ENCODE measurements at places on chromosomes 12 and 14.

GRCh38 chr12:56572288-56572687 is 50.7 kb downstream of the RBMS2 start:
- DNase-seq, result no peak

GRCh38 chr12:57740656-57741412 is 2.3 kb upstream of the AGAP2 start:
- no peak for DNase-seq

- DNase-seq, result no peak
Measured at GRCh38 chr12:43797561-43798217, 8.4 kb downstream of the TWF1 start.

GRCh38 chr12:14454098-14454907 is 88.8 kb downstream of the ATF7IP start:
- no peak for DNase-seq

DNA sequence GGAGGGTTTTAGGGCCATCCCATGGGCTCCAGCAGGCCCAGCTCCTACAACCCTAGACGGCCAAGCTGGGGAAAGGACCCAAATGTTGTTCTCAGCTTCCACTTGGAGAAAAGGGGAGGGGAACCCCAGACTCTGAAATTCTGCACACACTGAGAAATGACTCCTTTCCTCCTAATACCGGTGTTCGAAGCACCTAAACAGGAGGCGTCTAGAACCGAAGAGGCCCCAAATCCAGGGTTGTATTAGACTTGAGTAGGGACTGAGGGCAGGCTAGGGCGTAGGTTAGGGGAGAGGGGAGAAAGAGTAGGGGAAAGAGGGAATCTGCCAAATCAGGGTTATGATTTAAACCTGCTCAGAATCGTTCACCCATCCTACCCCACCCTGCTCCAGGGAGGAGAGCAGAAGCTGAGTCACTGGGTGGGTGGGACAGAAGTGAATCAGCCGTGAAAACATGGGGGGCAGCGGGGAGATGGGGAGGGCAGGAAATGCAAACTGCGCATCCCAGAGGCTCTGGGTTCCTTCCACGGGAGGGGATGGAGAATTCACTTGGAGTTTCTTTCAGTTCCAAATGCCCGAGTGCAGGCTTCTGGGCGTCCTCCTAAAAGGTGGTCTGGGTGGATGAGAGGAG is 1.0 kb downstream of the IGFBP6 start:
- DNase-seq, result no peak

DNA sequence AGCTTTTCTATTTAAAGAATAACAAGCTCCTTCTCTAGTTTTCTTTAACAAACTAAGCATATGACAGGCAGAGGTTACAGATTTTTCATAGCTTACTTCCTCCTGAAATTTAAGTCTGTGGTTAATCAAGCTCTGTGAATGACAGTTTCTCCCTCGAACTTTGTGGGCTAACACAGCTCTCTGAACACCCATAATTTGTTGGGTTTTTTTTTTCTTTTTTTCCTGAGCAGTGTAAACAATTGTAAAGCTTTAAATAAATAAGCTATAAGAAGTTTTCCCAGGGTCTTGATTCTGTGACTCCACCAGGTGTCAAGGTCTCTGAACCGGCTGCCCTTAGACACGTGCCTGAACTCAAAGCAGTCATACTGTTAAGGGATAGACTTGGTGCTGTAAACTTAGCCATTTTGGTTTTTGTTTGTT is 128.1 kb upstream of the AMIGO2 start:
- DNase-seq, result no peak

- no peak for DNase-seq
Measured at GRCh38 chr12:128930606-128931005, 77.3 kb downstream of the GLT1D1 start.

DNA sequence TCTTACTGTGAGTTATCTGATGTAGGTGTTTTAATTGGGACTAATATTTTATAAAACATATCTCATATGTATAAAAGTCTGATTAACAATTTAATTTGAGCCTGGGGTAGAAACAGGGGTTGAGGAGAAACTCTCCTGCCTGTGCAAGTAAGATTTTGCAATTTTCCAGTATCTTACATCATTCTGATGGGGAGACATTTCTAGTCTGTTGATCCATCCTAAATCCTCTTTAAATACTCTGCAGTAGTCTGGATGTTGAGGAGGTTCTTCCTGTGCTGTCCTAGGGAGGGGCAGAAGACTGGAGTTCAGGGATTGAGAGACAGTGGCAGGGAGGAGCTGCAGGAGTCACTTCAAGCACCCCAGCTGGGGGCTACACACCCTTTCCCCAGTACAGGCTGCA is 287.8 kb downstream of the ADGRD1 start:
- DNase-seq, result no peak

DNA sequence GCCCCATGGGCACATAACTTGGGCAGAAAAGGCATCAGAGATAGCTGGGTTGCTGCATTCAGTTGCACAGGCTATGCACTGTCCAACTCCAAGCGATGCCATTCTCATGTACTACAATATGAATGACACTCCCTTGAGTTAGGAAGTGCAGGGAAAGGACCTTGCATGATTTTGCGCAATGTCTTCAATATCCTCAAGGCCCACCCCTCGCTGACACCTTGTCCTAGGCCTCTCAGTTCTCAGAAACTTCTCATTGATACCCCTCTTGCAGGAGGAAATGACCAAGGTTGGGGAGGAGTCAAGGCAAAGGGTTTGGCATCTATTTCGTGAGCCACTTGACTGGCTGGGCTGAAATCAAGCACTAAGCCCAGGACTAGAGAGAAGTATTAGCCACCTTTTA is 70.4 kb downstream of the ARL6IP4 start:
- DNase-seq, result no peak

- no peak for DNase-seq
Measured at GRCh38 chr14:66081594-66082376, 404.4 kb upstream of the CCDC196 start.

DNA sequence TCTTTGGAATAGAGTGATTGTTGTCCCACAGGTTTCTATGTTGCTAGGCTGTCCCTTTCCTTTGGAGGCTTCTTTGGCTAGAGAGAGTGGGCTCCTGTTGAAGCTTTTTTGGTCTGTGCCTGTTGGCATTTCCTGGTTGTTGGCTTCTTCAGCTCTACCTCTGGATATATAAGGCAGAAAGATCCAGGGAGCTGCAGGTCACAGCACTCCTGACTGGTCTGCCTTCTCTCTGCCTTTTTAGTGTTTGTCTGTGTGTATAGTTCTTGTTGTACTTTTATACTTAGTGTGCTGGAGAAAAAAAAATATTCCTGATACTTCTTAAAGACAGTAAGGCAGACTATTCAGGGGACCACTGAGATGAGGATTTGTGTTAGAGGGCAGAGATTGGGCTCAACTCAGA is 202.7 kb downstream of the FBXL14 start:
- no peak for DNase-seq

DNA sequence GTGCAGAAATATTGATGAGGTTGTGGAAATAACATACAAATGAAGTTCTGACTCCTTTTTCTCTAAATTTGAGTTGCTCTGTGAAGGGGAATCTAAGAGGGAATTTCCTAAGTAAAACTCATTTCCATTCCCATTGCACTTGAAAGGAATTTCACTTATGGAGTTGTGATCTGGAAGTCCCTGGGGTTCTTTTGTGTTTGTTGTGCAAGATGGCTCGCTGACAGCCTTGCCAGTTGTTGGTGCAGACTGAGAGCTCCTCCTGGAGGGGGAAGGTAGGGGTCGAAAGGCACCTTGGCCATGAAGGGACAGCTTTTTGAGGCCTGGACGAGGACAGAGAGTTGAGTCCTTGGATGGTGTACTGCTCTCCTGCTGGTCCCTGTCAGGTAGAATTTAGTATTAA is 72.0 kb downstream of the C12orf56 start:
- DNase-seq, result no peak

DNA sequence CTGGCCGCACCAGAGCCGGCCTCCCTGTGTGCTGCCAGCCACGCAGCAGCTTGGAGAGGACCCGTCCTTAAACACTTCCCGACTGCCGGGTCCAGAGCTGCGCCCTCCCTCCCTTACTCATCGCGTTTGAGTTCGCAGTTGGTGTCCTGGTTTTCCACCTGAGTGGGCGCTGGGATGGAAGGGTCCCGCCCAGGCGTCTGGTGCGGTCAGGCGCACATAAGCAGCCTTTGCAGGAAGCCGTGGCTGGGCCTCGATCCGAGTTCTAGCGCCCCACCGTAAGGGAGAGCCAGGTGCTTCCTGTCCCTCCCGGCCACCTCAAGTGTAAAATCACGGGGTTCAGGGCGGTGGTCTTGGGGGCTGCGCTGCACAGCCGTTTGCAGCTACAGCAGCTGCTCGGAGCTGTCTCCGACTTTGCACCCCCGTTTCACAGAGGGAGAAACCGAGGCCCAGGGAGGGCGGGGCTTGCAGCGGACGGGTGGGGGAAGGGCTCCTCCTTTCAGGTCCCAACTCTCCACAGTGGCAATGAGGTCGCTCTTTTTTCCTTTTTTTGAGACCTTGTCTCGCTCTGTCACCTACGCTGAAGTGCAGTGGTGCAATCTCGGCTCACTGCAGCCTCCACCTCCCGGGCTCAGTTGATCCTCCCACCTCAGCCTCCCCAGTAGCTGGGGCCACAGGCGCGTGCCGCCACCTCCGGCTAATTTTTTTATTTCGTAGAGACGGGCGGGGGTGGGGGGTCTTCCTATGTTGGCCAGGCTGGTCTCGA is 51.3 kb downstream of the LRCOL1 start:
- DNase-seq, result no peak
